ENCODE measurements at places on chromosomes 6 and 20.

DNA sequence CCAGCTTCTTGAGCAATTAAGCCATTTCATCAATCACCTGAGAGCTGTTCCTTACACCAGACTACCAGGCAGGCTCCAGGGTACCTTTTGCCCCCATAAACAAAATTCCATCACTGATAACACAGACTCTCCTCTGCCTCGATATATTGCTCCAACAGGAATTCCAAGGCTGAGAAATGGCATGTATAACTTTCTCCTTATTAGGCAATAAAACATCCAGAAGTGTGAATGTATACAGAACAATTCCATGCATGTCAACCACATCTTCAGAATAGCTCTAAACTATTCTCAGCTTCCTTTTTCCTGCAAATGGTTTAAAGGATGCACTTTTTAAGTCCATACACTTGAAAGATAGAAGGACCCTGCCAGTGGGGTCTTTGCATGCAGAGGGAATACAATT, 73.8 kb downstream of the EDN3 start:
- DNase-seq: no peak

GRCh38 chr6:134593887-134594286, 276.0 kb upstream of the SGK1 start:
- no peak for DNase-seq

DNA sequence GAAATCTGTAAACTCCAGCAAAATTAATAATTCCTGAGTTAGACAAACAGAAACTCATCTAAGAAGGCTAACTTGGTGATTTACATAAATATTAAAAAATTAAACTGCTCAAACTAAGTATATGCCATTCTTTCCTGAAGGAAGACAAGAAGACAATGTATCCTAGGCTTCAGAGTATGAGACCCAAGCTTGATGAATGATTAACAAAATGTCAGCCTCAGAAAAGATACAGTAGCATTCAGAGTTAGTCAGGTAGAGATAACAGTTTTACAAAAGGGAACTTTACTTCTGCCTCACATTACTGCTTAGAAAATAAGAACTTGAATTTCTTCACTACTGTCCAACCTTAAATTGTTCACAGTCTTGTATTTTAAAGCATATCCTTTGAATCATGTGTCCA, 12.0 kb downstream of the CSNK2A1 start:
- DNase-seq: no peak

GRCh38 chr6:44182911-44183390, 24.3 kb downstream of the CAPN11 start:
- DNase-seq: no peak

Data from activated CD4-positive, alpha-beta T cell treated with anti-CD3 and anti-CD28 coated beads, Interleukin-2, amount 10 ng/mL, durations not matched to agents 24 days and 14 days (primary cell).